AG04450 (cell line): ENCODE measurements at places on chromosomes 11 and 22.

DNA sequence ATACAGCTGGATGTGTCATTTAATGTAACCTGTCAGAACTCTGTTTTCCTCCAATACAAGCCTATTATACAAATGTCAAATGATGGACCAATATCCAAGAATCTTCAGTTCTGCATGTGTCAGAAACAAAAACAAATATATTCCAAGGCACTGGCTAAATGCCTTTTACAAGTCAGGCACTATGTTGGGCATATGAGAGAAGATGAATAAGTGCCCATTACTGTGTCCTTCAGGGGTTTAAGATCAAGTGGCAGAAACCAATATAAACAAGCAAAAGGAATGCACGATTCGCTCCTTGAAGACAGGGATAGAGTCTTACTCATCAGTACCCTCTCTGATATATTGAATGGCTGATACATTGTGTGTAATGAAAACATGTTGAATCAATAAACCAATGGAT lies 254.4 kb downstream of the TTC28 start:
- no peak for DNase-seq

DNA sequence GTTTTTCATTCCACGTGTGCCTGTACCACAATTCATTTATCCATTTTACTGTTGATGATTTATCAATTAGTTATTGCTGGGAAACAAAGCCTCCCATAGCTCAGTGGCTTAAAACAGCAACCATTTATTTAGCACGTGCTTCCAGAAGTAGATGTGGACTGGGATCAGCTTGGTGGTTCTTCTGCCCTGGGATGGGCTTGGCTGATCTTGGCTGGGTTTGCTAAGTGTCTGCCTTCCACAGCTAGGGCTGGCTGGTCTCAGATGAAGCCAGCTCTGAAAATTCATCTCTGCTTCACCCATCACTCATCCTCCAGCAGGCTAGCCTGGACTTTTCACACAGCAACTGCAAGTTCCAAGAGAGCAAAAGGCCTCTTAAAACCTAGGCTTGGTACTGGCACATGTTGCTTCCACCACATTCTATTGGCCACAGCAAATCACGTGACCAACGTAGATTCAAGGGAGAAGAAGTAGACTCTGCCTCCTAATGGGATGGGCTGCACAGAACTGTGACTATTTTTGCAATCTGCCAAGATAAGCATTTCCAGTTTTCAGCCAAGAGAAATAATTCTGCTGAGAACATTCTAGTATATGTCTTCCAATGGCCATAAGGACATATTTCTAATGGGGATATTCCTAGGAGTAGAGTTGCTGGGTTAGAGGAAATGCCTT lies 124.9 kb downstream of the MN1 start:
- DNase-seq, result no peak

GRCh38 chr22:17754233-17754925 lies 19.9 kb downstream of the BID start:
- DNase-seq, result no peak

GRCh38 chr11:67117672-67118180 lies 1.3 kb upstream of the KDM2A start:
- DNase-seq, result no peak

DNA sequence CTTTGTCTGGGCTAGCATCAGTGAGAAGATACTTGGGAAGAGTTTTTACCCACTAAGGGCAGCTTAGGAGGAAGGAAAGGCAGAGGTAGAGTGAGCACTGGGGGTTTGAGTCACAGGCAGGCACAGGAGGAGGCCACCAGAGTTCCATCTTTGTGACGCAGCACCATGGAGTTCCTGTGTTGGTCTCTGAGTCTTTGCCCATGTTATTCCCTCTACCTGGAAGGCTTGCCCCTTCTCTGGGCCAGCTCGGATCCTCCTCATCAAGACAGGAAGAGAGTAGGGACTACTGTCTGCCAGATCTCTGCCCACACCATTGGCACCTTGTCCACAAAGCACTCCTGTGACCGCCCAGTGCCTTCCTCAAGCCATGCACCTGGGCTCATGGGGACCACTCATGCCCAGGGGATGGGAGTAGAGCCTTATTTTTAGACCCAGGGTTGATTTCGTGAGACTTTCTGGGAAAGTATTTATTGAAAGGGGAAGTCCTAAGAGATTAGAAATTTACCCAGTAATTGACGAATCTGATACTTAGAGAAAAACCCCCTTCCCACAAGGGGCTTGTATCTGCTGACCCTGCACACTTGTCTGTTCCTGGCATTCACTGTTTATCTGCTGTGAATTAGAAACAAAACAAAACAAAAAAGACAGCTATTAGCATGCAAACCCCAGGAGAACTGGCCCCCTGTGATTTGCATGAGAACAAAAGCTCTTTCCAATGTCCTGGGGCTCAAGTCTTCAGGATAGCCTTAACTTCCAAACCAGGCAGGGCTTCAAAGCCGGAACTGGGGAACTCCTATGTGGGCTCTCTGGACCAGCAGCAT lies 35.9 kb upstream of the MYEOV start:
- no peak for DNase-seq

DNA sequence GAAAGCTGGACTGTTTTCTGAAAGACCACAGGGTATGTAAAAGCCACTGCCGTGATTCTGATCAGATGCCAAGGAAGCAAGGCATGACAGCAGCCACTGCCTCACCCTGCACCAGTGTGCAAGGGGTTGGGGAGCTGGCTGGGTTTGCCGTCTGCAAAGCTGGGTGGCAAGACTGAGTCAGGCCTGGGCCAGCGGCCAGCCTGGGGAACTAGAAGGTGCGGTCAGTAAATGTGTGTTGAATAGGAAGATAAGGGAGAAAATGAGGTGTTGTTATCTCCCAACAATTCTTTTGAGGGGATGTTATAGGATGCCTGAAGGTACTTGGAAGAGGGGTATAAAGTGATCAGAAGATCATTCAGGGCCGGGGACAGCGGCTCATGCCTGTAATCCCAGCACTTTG lies 8.0 kb downstream of the VSTM5 start:
- peak; percentile 7 for DNase-seq

GRCh38 chr11:79461666-79462645 lies 21.1 kb upstream of the TENM4 start:
- DNase-seq, result no peak

DNA sequence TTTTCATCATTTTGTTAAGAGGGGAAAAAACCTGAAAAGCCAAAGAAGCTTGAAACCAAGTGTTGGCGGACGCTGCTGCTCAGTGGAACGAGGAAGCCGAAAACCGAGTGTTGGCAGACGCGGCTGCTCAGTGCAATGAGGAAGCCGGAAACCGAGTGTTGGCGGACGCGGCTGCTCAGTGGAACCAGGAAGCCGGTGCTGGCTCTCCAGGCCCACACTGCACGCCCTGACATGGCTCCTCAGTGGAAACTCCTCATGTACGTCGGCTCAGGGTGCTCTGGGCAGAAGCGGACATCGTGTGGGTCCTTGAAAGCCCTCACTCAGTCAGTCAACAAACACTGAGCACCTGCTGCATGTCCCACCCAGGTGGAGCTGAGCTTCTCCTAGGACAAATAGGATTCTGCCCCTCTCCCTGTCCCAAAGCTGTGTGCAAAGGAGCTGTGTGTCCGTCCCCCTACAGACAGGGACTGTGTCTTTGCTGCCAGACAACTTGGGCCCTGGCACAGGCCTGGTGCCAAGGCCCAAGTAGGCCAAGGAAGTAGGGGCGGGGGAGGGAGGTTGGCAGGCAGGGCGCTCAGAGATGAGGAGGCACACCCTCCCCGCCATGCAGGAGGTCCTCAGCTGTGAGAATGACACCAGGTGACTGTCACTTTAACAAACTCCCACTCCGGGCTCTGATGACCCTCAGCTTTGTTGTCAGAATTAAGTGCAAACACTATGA lies 37.3 kb downstream of the PHF21B start:
- no peak for DNase-seq

DNA sequence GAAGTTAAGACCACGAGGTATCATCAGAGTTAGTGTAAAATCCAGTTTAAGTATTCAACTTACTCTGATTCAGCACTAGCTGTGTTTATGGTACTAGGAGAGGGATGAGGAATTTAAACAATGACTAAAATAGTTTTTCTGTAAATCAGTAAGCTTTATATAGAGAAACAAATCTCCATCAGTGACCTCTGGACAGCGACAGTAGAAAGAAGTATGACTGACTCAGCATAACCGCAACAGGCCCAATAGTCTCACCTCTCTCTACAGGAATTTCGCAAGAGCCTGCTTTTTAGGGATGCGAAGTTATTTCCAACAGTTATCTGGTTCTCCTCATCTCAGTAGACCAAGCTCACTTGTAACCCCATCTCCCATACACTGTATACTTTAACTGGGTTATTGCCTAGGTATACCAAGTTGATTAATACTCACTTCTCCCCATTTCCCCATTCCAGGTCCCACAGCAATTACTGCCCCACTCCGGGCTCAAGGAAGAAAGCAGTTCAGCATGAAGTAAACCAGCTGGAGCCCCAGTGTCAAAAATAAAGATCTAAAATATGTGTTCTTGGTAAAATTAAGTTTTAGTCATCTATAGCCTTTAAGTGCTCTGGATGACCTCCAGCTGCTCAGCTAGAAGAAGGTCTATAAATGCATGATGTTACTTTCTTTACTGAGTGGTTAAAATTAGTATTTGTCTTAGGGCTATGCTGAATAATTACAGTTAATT lies 770.6 kb upstream of the CCDC90B start:
- no peak for DNase-seq

- no peak for DNase-seq
Observed at GRCh38 chr22:33227791-33228190, 169.6 kb upstream of the SYN3 start.

DNA sequence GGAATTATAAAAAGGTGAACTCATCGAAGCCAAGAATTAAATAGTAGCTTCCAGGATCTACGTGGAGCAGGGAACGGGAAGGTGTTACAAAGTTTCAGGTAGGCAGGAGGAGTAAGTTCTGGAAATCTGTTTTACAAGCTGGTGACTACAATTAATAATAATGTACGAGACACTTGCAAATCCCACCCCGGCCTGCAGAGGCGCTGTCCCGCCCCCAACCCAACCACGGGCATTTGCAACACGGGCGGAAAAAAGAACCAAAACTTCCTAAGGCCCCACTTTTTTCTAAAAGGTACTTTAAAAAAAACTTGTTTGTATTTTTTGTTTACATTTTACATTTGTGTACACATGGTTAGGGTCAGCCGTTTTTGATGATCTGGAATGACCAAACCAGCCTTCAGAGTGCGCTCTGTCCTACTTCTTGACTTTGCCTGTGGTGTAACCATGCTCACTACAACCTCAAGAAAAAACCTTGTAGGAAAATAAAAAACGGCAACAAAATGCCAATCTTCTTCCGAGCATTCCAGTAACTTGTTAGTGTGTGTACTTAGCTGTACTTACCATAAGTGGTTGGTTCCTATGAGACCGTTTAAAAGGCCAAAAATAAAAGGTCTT lies 449.6 kb upstream of the B3GAT1 start:
- DNase-seq, result no peak

- no peak for DNase-seq
Observed at GRCh38 chr11:130213979-130214281, 54.3 kb downstream of the ST14 start.

DNA sequence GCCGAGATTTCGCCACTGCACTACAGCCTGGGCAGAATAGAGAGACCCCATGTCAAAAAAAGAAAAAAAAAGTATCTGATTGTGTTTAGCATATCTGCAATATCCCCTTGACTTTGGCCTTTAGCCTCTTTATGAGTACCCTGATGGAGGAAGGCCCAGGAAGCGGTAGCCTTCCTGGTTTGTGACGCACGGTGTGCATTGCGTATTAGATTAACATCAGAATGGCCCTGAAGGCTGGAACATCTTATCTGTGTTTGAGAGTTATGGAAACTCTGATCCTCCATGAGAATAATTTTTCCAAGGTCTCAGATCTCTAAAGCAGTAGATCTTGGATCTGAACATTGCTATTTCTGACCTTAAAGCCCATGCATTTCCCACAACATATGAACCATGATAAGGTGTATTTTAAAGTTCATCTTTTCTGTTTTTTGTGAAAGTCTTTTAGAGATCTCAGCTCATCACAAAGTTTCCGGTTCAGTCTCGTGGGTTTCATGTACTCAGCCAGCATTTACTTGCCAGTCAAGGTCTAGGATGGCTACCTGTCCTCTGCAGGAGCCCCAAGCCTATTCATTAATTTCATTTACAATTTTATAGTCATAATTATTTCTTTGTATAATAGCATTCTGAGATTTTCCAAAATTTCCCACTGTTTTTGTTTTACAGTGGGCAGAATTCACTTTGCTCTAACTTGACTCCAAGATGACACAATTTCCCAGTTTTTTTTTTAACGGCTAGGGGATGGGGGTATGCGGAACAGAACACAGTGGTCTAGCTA lies 605 bp upstream of the FDX1 start:
- no peak for DNase-seq

GRCh38 chr11:119991022-119991404 lies 146.9 kb downstream of the TRIM29 start:
- DNase-seq, result no peak

- no peak for DNase-seq
Observed at GRCh38 chr22:43128928-43129424, 14.2 kb downstream of the MCAT start.

DNA sequence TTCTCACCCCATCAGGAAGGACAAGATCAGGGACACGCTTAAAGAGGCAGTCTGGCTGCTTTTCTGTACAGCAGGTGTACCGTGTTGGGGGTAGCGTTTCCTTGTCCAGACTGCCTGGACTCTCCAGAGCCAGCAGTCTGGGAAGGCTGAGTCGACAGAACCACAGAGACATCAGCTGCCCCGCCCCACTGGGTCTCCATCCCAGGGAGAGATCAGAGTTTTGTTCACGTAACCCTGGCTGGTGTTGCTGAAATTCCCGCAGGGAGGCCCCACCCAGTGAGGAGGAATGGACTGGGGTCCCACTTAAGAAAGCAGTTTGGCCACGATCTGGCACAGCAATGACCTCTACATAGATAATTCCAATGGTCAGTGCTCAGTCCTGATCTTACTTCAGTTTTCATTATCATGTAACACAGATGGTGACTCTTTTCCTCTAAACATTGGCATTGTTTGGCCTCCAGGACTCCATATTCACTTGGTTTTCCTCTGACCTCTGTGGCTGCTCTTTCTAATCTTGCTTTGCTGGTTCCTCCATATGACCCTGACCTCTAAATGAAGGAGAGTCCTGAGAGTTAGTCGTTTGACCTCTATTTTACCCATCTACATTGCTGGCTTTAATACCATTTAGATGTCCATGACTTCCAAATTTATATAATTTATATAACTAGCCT lies 89.6 kb upstream of the LRRC55 start:
- DNase-seq, result no peak

DNA sequence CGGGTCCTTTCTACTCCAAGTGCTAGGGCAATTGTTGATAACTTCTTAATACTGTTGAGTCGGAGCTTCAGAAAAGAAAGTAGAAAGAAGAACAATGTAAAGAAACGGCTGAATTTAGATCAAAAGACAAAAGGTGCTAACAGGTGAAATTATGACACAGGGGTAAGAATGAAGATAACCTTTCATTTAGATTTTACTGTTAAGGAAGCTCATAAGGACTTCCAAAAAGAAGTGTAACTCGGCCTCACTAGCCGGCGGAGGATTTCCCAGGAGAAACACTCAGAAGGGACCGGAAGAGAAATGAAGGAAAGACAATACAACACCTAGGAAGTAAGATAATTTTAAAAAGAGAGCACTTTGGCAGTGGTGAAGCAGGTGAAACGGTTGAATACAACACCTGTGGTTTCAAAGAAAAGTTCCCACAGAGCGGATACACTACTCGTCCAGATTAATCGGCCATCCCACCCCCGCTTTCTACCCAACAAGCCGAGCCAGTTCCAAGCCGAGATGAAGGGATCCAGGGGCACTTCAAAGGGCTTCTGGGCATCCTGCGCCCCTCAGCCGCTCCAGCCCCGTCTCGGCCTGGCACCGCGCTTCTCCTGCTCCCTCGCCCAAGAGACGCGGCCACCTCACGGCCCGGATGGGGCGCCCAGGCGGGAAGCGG lies 737 bp downstream of the PPP2R1B start:
- no peak for DNase-seq
